ENCODE measurements at places on chromosomes 11 and 22.

- DNase-seq: peak; percentile 57
Observed at GRCh38 chr11:111604392-111605009, 2.3 kb downstream of the SIK2 start.

DNA sequence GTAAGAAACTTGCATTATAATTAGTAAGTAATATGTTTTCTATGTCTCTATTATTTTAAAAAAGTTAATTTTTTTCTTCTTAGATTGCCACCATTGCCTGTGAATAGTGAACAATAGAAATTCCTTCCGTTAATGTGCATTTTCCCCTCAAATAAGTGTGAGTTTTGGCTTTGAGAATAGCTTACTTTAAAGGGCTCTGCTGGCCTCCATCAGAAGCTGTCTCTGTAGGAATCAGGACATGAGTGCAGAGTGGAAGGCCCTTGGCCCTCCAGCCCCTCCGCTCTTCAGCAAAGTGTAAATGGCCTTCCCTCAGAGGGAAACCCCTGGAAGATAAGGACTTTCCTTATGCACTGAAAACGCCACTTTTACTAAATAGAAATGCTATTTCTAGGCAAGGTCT lies 24.1 kb upstream of the ADORA2A start:
- DNase-seq: no peak

DNA sequence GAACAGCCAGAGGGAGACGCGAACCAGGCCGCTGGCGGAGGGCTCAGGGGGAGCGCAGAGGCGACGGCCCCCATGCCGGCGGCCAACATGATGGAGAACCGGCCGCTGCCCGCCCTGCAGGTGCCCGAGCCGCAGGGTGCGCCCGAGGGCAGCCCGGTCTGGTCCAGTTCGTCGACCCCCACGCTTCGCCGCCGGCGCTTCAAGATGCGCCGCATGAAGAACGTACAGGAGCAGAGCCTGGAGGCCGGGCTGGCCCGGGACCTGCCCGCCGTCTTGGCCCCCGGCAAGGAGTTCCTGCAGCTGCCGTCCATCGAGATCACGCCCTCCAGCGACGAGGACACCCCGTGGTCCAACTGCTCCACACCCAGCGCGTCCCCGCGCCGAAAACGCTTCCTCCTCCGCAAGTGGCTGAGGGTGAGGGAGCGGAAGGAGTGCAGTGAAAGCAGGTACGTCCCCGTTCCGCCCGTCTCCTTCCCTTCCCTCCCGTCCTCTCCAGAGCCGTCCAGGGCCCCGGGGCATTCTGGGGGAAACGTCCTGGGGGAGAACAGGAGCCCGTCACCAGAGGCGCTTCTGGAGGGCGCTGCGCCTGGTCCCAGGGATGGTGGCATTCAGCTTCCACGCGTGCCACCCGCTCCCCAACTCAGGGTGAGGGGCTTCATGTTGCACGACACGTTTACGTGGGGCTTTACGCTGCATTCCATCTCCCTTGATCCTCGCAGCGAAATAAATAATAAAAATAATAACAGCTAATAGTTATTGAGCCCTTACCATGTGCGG lies 840 bp downstream of the GRAMD1B start:
- DNase-seq: peak; percentile 26

GRCh38 chr22:48277868-48278581 lies 1515.6 kb downstream of the TBC1D22A start:
- no peak for DNase-seq

GRCh38 chr11:122045181-122045586 lies 70.8 kb downstream of the BLID start:
- no peak for DNase-seq

DNA sequence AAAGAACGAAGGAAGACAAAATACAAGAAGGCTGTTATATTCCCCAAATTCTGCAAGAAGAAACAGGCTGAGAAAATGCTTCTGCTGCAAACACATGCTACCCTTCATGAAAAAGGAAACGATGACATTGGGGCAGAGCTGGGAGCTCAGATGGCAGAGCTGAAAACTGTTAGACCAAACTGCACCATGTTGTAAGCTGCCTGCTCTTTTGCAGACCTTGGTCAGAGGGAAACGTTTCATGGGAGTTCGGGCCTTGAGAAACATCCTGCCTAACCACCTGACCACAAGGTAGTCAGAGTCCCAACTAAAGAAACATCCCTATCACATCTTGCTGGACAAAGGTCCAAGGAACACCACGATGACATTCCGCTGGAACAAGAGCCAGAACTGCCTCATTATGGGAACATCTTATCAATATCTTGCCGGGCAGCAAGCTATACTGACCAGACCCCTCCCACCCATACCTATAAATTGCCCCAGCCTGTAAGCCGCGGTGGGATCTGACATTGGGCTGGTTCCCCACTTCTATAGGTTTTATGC lies 110.7 kb upstream of the CTSC start:
- no peak for DNase-seq

GRCh38 chr11:70500076-70500847 lies 101.9 kb downstream of the CTTN start:
- no peak for DNase-seq

- no peak for DNase-seq
Observed at GRCh38 chr11:121281698-121282097, 10.9 kb upstream of the SC5D start.

GRCh38 chr11:94472916-94473799 lies 20.5 kb downstream of the MRE11 start:
- DNase-seq: no peak

GRCh38 chr11:27612932-27613880 lies 87.0 kb downstream of the BDNF start:
- DNase-seq: no peak

GRCh38 chr11:121670805-121671282 lies 218.1 kb upstream of the SORL1-AS1 start:
- no peak for DNase-seq

GRCh38 chr11:118915396-118915795 lies 10.3 kb downstream of the BCL9L start:
- no peak for DNase-seq

GRCh38 chr11:95132956-95133355 lies 43.3 kb downstream of the ENDOD1 start:
- DNase-seq: no peak

DNA sequence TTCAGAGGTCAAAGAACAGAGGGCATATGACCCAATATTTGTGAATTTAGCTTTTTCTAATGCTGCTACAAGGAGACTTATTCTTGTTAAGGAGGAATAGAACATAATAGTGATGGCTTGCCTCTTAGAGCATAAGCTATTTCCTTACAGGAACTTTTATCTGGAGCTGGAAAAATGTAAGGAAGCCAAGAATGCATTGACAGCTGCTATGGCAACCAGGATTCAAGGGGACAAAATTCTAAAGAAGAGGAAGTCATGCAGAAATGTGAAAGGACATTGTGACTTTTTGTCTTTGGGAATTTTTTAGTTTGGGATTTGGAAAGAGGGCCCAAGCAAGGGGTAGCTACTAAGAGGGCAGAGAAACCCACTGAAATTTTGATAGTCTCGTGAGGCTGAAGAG lies 51.1 kb downstream of the EHF start:
- DNase-seq: no peak

GRCh38 chr11:122647736-122648275 lies 7.7 kb upstream of the UBASH3B start:
- no peak for DNase-seq

DNA sequence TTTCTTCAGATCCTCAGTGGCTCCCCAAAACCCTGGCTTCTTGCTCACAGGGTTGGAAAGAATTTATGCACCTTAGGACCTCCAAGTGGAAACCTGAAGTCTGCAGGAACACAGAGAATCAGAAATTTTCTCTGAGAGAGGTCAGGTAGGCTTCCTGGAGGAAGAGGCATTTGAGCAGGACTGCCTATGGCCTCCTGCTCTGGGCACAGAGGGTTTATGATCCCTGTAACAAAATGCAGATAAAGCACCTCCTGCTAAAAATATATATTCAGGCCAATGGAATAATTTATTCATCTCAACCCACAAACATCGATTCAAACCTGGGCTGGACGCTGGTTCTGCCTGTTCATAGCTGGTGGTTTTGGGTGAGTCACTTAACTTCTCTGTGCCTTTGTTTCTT lies 68.1 kb upstream of the FGF3 start:
- DNase-seq: no peak

- DNase-seq: peak; percentile 22
Observed at GRCh38 chr11:68870470-68870869, 28.8 kb upstream of the CPT1A start.

DNA sequence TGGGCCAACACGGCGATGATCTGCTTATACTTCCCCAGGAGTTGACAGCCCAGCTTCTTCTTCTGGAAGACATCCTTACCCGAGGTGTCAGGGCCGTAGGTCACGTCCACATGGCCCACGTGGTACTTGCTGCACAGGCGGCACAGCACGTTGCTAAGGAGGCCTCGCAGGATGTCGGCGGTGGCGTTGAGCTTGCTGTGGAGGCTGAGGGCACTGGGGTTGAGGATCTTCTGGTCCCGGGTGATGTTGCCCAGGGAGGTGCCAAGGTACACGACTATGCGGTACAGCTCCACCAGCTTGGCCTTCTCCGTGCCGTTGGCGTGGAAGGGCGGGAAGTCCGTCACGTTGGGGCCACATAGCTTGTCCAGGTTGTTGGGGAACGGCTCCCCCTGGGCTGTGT lies 2.9 kb downstream of the LIF start:
- DNase-seq: no peak

DNA sequence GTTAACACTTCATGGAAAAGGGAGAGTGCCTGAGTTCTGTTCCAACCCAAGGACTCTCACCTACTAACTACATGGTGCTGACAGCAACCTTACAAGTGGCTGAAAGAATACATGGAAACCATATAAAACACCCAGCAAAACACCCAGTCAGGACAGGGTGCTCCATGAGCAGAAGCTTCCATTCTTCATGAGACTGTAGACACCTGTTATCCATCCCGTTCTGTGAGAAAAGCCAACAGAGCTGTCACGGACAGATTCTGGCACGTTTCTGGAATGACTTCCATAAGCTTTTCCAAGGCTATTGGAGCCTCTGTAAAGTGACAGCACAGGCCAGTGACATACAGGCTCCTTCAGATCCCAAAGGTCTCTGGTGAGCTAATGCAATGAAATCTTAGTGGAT lies 23.2 kb downstream of the PRR14L start:
- no peak for DNase-seq

DNA sequence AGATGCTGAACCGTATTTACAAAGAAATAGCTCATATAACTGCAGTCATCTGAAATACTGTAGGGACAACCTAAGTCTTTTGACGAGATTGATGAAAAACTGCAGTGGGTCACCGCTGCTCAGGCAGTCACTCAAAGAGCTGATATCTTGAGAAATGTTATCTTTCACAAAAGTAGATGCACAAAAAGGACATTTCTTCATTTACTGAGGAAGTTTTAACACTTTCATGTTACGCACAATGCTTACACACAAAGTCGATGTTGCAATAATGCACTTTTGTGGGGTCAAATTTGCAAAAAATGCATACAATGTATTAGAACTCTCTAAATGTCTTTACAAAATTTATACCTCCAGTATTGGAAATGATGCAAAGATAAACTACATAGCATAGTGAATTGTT lies 16.2 kb upstream of the OR10V1 start:
- DNase-seq: no peak

GRCh38 chr11:33879375-33879774 lies 12.5 kb downstream of the LMO2 start:
- no peak for DNase-seq

DNA sequence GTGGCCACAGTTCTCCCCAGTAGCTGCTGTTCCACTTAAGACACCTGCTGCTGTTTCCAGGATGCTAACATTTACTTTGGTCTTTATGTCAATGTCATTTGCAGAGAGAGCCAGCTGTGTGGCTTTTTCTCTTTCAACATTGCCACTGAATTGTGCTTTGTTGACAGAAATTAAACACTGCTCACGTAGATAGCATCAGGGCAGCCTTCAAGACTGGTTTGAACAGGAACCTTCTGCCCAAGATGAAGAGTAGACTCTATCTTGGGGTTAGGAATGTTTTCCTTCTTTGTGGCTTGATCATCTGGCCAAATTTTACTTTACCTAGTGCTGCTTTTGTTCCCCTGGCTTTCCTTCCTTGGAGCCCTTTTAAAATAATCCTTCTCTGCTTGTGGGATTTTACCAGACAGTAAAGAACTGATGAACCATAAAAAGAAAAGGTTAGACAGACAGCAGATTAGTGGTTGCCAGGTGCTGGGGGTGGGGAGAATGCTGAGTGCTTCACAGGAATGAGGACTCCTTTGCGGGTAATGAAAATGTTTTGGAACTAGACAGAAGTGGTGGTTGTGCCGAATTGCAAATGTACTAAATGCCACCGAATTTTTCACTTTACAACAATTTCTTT lies 22.7 kb upstream of the XBP1 start:
- DNase-seq: peak; percentile 77

- DNase-seq: no peak
Observed at GRCh38 chr11:2127482-2128129, 11.6 kb downstream of the IGF2 start.

DNA sequence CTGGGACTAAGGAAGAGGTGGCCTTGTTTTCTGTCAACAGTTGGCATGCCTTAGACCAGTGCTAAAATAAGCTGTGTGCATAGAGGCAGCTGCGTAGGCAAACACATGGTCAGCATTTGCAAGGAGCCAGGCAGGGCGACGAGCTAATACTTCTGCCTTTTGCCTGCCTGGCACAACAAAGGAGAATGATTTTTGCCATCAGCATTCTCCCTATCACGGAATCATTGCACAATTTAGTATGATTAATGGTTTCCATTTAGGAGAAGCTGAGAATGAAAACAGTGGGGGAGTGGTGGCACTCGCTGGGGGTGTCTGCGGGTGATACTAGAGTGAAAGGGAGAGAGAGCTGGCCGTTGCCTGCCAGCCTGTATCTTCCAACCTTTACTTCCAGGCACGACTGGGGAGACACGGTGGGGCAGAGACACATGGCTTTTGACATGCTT lies 336.0 kb downstream of the CADM1 start:
- no peak for DNase-seq

DNA sequence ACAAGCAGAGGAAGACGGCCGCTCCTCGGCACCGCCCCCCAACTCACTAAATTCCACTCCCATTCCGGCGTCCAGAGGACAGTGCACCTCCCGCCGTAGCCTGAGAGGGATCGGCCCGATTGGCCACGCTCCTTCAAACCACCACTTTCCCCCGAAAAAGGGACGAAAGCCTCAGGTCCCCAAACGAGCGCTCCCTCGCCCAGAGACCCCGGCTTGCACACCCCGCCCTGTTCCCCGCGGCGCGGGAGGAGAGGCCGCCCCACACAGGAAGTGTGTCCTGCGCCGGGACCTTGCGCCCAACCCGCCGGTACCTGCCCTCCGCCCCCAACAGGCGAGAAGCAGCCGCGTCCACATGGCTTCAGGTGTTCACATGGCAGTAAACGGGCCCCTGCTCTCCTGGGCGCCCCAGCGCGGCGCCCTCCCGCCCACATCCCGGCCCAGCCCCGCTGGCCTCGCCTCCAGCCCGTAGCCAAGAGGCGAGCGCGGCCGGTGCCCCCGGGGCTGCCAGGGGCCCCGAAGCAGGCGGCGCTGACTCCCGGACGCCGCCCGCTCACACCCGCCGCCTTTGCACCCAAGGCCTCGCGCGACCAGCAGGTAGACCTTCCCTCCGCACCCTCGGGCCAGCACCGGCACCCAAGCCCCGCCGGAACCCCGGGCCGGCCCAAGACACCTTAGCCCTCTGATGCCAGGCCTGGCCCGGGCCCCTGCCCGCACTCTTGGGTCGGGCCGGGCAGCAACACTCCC lies 849 bp downstream of the TCF20 start:
- no peak for DNase-seq

Data from NCI-H524 (cell line).